ENCODE measurements at places on chromosomes 2 and 18.

DNA sequence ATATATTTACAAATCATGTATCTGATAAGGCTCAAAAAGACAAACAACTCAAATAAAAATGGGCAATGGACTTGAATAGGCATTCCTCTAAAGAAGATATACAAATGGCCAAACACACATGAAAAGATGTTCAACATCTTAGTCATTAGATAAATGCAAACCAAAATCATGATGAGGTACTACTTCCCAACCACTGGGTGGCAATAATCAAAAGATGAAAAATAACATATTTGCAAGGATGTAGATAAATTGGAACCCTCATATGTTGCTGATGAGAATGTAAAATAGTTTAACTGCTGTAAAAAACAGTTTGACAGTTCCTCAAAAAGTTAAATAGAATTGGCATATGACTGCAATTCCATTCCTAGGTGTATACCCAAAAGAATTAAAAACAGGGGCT, 132.3 kb downstream of the TTC32 start:
- H3K4me1 ChIP-seq = peaks cover 4% of the 10 kb centered on the region
- H3K27ac ChIP-seq = no peak overlapping the region
- no peaks in the 10 kb centered on the region for H3K27me3 ChIP-seq
- H3K36me3 ChIP-seq = no peaks in the 10 kb centered on the region
- H3K4me3 ChIP-seq = no peak overlapping the region
- DNase-seq = no peak

GRCh38 chr2:95025406-95026319, at the start of gene MAL:
Gene MAL (plus strand): TSS chr2:95025708. CDS start chr2:95025793, 85 bp downstream.
- H3K27me3 ChIP-seq = peaks cover 38% of the 10 kb centered on the region
- no peak within 1 kb of the TSS for H3K27ac ChIP-seq
- no peaks in the 10 kb centered on the region for H3K36me3 ChIP-seq
- peak within 1 kb of the TSS; percentile 90 for H3K4me3 ChIP-seq

- H3K4me1 ChIP-seq = no peaks in the 10 kb centered on the region
- no peak for DNase-seq
- H3K4me3 ChIP-seq = no peak overlapping the region
- no peak overlapping the region for H3K27ac ChIP-seq
Observed at GRCh38 chr2:228615496-228615895, 434.0 kb upstream of the SPHKAP start.

GRCh38 chr2:239717319-239717675, 307.8 kb downstream of the NDUFA10 start:
- no peaks in the 10 kb centered on the region for H3K4me1 ChIP-seq
- DNase-seq = no peak
- H3K27ac ChIP-seq = no peak overlapping the region

- no peaks in the 10 kb centered on the region for H3K4me1 ChIP-seq
- no peaks in the 10 kb centered on the region for H3K36me3 ChIP-seq
- H3K27ac ChIP-seq = no peak overlapping the region
- H3K4me3 ChIP-seq = no peak overlapping the region
- DNase-seq = no peak
- H3K27me3 ChIP-seq = no peaks in the 10 kb centered on the region
Observed at GRCh38 chr2:225293638-225294037, 105.9 kb upstream of the NYAP2 start.

DNA sequence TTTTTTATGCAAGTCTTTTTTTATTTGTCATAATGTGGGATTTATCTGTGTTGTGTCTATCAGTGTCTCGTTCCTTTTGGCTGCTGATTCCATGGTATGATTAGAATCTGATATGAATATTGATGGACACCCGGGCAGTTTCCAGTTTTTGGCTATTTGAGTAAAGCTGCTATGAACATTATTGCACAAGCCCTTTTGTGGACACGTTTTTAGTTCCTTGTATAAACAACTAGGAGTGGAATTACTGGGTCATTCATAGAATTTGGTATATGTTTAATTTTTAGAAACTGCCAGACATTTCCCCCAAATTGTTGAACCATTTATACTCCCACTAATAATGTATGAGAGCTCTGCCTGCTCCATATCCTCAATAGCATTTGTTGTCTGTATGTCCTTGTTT, 26.6 kb downstream of the HK2 start:
- no peak for DNase-seq
- no peaks in the 10 kb centered on the region for H3K27me3 ChIP-seq
- H3K27ac ChIP-seq = no peak overlapping the region
- H3K4me1 ChIP-seq = peaks cover 7% of the 10 kb centered on the region
- H3K36me3 ChIP-seq = peaks cover 36% of the 10 kb centered on the region

DNA sequence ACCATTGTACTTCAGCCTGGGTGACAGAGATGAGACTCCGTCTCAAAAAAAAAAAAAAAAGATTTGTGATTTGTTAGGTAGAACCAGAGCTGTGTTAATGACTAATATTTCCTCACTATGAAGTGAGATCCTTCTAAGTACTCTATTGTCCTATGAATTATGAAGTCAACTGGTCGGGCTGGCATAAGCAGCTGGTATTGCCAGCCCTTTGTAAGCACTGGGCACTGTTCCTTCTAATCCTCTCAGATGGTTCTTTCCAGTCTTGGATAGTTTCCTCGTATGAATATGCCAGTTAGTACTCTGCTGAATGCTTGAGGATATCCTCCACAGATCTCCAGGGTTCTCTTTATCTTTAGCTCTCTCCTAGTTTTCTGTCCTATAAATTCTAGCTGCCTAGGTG, 223.1 kb upstream of the SP5 start:
- no peaks in the 10 kb centered on the region for H3K27me3 ChIP-seq
- no peaks in the 10 kb centered on the region for H3K4me1 ChIP-seq
- no peaks in the 10 kb centered on the region for H3K36me3 ChIP-seq
- H3K27ac ChIP-seq = no peak overlapping the region
- no peak for DNase-seq

DNA sequence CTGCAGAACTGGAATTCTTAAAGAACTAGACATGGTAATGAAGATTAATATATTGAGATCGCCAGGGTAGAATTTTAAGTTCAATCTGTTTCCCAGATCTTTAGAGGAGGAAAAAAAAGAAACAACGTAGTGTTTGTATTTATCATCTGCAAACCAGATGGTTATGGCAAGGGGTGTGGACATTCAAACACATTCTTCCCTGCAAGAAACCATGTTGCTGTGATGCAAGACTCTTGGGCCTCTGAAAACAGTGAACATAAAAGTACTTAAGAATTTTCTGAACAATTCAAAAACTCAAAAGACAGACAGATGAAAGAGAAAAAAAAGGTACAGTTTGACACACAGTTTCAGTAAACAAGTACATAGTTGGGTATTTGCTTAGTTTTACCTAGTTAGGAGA, 35.6 kb downstream of the COL5A2 start:
- no peaks in the 10 kb centered on the region for H3K36me3 ChIP-seq
- H3K4me1 ChIP-seq = no peaks in the 10 kb centered on the region
- H3K4me3 ChIP-seq = no peak overlapping the region
- no peaks in the 10 kb centered on the region for H3K27me3 ChIP-seq

- H3K4me1 ChIP-seq = peaks cover 45% of the 10 kb centered on the region
- no peak overlapping the region for H3K4me3 ChIP-seq
- H3K27me3 ChIP-seq = no peaks in the 10 kb centered on the region
- H3K36me3 ChIP-seq = no peaks in the 10 kb centered on the region
- H3K27ac ChIP-seq = no peak overlapping the region
Observed at GRCh38 chr2:120783969-120784372, 48.3 kb downstream of the GLI2 start.

- no peak overlapping the region for H3K27ac ChIP-seq
- peaks cover 3% of the 10 kb centered on the region for H3K4me1 ChIP-seq
- no peaks in the 10 kb centered on the region for H3K27me3 ChIP-seq
Observed at GRCh38 chr18:67612281-67612680, 95.8 kb upstream of the DSEL start.

GRCh38 chr18:21745231-21745630, 4.6 kb downstream of the MIB1 start:
- H3K27ac ChIP-seq = no peak overlapping the region
- H3K27me3 ChIP-seq = no peaks in the 10 kb centered on the region
- DNase-seq = no peak
- H3K4me3 ChIP-seq = no peak overlapping the region

GRCh38 chr2:216192181-216192580, 83.0 kb downstream of the XRCC5 start:
- DNase-seq = no peak
- H3K4me3 ChIP-seq = no peak overlapping the region
- H3K27me3 ChIP-seq = no peaks in the 10 kb centered on the region
- H3K27ac ChIP-seq = no peak overlapping the region
- 0 out of 2 replicates have a peak, but pooled peaks cover 3% of the 10 kb centered on the region for H3K4me1 ChIP-seq
- peaks cover 52% of the 10 kb centered on the region for H3K36me3 ChIP-seq

DNA sequence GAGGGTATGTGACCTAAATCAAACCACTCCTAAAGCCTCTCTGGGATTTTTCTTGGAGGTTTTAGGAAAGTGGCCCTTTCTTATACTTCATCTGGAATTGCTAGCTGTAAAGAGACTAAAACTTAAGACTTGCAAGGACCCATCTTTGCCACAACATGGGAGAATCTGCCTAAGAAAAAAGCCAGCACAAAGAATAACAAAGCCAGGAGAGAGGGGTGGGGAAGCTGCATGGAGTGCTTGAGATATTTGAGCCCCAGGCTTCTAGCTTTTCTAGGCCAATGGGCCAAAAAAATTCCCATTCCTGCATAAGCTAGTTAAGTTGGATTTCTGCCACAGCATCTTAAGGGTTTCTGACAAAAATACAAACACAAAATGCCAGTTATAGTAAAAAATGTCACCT, 38.5 kb upstream of the LYPD6 start:
- H3K27ac ChIP-seq = peak overlapping the region; percentile 80
- no peak overlapping the region for H3K4me3 ChIP-seq
- DNase-seq = peak; percentile 60
- H3K27me3 ChIP-seq = peaks cover 2% of the 10 kb centered on the region
- peaks cover 14% of the 10 kb centered on the region for H3K4me1 ChIP-seq
- no peaks in the 10 kb centered on the region for H3K36me3 ChIP-seq

GRCh38 chr18:41993151-41993550, 38.1 kb downstream of the PIK3C3 start:
- DNase-seq = no peak
- H3K27ac ChIP-seq = no peak overlapping the region
- H3K4me1 ChIP-seq = no peaks in the 10 kb centered on the region
- H3K36me3 ChIP-seq = peaks cover 26% of the 10 kb centered on the region
- H3K4me3 ChIP-seq = no peak overlapping the region

GRCh38 chr18:74496508-74497323, 553 bp downstream of the CNDP2 start:
- DNase-seq = peak; percentile 58
- no peak overlapping the region for H3K27ac ChIP-seq
- no peaks in the 10 kb centered on the region for H3K27me3 ChIP-seq

GRCh38 chr18:1191341-1191740, 286.7 kb downstream of the ADCYAP1 start:
- no peak for DNase-seq
- H3K36me3 ChIP-seq = peaks cover 7% of the 10 kb centered on the region
- no peak overlapping the region for H3K27ac ChIP-seq
- no peak overlapping the region for H3K4me3 ChIP-seq

DNA sequence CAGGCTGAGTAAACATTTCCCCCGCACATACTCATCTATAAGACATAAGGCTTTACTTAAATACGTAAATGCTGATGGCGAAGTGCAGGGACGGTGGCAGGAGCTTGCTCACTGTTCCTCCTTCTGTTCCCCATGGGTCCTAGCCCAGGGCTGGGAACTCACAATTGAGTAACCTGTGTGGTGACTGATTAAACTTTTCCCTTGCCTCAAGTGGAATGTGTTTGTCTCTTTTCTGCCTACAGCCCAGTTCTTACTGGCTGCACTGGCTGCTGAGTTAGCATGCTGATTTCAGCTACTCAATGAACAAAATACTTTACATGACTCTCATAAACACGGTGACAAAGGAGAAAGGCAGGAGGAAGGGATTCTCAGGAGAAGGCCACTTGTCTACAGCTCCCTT, 87.3 kb downstream of the MARCO start:
- peaks cover 12% of the 10 kb centered on the region for H3K36me3 ChIP-seq
- no peaks in the 10 kb centered on the region for H3K27me3 ChIP-seq
- H3K4me3 ChIP-seq = no peak overlapping the region
- H3K4me1 ChIP-seq = no peaks in the 10 kb centered on the region

- no peak for DNase-seq
- H3K36me3 ChIP-seq = no peaks in the 10 kb centered on the region
- no peaks in the 10 kb centered on the region for H3K4me1 ChIP-seq
- H3K27me3 ChIP-seq = no peaks in the 10 kb centered on the region
Observed at GRCh38 chr2:236444187-236444586, 125.4 kb upstream of the ACKR3 start.

GRCh38 chr2:219362524-219363164, 25.1 kb downstream of the DNPEP start:
- peaks cover 20% of the 10 kb centered on the region for H3K27me3 ChIP-seq
- H3K4me1 ChIP-seq = no peaks in the 10 kb centered on the region
- no peak overlapping the region for H3K4me3 ChIP-seq
- no peak overlapping the region for H3K27ac ChIP-seq
- no peak for DNase-seq

DNA sequence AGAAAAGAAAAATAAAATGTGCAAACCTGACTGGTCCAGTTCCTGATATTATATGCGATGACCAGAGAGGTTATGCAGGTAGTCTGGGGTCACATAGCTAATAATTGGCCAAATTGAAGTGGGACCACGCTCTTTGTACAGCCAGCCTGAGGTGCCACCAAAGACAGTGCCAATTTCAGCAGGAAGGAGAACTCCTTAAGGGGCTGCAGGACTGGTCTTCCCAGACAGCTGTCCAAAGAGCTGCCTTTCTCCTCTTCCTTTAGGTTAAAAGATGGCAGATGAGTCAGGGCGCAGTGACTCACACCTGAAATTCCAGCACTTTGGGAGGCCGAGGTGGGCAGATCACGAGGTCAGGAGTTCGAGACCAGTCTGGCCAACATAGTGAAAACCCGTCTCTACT, 95.5 kb downstream of the ACKR3 start:
- H3K36me3 ChIP-seq = peaks cover 5% of the 10 kb centered on the region
- DNase-seq = no peak
- no peak overlapping the region for H3K27ac ChIP-seq
- H3K4me1 ChIP-seq = peaks cover 9% of the 10 kb centered on the region

GRCh38 chr2:96815326-96816126, 542 bp upstream of the CNNM3 start:
- H3K36me3 ChIP-seq = peaks cover 13% of the 10 kb centered on the region
- no peaks in the 10 kb centered on the region for H3K27me3 ChIP-seq
- H3K27ac ChIP-seq = no peak overlapping the region
- H3K4me1 ChIP-seq = peaks cover 3% of the 10 kb centered on the region
